Subcutaneous preadipocyte (primary cell): ENCODE measurements at places on chromosomes 7 and 10. TPM values are rescaled to one million over a fixed set of nuclear protein-coding genes. Genes with fewer than 3 reads are reported as not detected.

The SEMA3E gene
- 1.5 and 2.3 TPM in 2 replicates for total RNA-seq

The CXCL12 gene
- 0.20 and 8.8 TPM in 2 replicates for total RNA-seq

The ATG9B gene
- total RNA-seq, result 0.20 and 0.37 TPM in 2 replicates

The LBX1 gene
- total RNA-seq, result not detected in 2 replicates

The NUTM2A gene
- total RNA-seq, result 0.20 and 0.37 TPM in 2 replicates

The EBLN1 gene
- total RNA-seq, result not detected in 2 replicates

The IQUB gene
- total RNA-seq, result 0.20 and 0.37 TPM in 2 replicates

The PNLIPRP3 gene
- 0.37 and 1.2 TPM in 2 replicates for total RNA-seq

The CPED1 gene
- total RNA-seq, result 29.0 and 47.9 TPM in 2 replicates

The UPP1 gene
- total RNA-seq, result 10.6 and 12.9 TPM in 2 replicates

The HEPACAM2 gene
- total RNA-seq, result not detected in 2 replicates

The CELF2 gene
- total RNA-seq, result 23.1 and 38.2 TPM in 2 replicates

The CYP3A7 gene
- not detected in 2 replicates for total RNA-seq

The CSGALNACT2 gene
- total RNA-seq, result 8.5 and 11.7 TPM in 2 replicates

The HOXA10 gene
- 9.9 and 11.3 TPM in 2 replicates for total RNA-seq

The PRPS1L1 gene
- total RNA-seq, result not detected in 2 replicates

The LRRC17 gene
- 2.6 and 9.6 TPM in 2 replicates for total RNA-seq
